ENCODE measurements at places on chromosomes 3 and 15. TPM values are rescaled to one million over a fixed set of nuclear protein-coding genes. Genes with fewer than 3 reads are reported as not detected.

Gene EPB42
- total RNA-seq, result not detected

Gene FBXO22
- 9.8 TPM for total RNA-seq

Gene CTSH
- total RNA-seq, result 110 TPM

Gene MINAR1
- total RNA-seq, result 0.46 TPM

Gene ADGRG7
- not detected for total RNA-seq

Gene GPR87
- total RNA-seq, result not detected

Gene ACSBG1
- not detected for total RNA-seq

Gene DPPA2
- total RNA-seq, result not detected

Gene ATP1B3
- 168 TPM for total RNA-seq

Gene MTFMT
- total RNA-seq, result 20.6 TPM

Gene SEMA3F
- total RNA-seq, result 29.8 TPM

Gene ABCC5
- total RNA-seq, result 30.2 TPM

Gene SI
- not detected for total RNA-seq

Gene ZSCAN2
- total RNA-seq, result 13.2 TPM

Gene RPL22L1
- 108 TPM for total RNA-seq

Gene TRIM42
- not detected for total RNA-seq

Gene ARPP21
- total RNA-seq, result 0.28 TPM

DNA sequence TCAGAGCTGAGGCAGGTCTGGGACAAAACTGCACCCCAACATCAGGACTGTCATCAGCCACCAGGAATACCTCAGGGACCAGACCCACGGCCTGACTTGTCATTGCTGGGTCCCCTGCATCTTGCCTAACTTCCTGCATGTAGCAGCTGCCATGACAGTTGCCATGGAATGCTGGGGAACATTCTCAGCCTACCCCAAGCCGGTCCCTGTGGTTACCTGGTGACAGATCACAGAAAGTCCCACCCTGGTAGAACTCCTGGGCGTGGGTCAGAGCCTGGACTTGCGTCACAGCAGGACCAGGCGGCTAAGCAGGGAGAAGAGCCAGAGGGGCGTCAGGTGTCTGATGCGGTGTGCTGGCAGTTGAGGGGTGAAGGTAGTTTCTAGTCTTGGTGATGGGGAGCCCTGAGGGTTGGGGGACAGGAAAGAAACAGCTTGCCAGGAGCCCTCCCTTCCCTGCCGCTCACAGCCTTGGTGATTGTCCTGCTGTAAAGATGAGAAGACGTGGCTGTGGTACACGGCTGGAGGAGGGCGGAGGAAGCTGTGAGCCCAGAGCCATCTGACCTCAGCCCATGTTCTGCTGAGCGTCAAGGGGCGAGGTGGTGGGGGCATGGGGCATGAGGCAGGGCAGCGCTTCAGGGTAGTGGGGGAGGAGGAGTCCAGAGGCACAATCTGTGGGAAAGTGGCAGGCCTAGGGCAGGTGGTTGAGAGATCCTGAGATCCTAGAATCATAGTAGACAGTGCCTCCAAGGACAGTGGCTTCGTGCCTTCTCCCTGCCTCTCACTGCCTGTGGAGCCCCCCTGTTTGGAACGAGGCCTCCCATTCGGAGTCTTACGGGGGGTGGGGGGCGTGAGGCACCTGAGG lies 5.4 kb downstream of the H1-8 start:
- DNase-seq, result no peak

DNA sequence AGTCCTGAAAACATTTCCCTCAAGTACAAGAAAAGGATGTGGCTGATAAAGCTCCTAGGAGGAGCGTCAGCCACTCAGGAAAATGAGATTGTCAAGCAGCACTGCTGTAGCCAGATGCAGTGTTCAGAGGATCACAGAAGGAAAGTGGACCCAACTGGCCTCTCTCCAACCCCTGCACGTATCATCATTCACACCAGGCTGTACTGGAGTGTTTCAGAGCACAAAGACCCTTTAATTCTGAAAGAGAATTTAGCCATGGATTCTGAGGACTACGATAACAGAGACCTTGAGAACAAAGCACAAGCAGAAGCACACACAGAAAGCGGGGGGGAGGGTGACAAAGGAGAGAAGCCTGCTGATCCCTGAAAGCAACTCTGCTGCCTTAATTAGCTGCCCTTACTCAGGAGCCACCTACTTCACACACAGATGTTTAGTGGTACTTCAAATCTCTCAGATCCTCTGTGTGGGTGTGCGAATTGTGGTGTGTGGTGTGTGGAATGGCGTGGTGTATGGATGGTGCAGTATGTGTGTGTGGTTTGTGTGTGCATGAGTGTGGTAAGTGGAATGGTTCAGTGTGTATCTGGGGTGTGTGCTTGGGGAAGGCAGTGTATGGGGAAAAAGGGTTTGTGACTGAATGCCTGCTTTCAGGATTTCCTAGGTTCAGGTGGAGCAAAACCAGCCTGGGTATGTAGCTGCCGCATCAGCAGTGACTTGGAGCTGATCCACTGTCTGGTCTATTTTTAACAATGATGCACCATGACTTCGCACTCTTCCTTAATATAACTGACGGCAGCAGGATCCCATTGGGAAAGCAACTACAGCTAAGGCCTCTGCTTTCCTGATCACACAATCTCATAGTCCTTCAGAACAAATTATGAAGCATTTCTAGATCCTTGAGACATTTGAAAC lies 192.5 kb downstream of the RSL24D1 start:
- no peak for DNase-seq

DNA sequence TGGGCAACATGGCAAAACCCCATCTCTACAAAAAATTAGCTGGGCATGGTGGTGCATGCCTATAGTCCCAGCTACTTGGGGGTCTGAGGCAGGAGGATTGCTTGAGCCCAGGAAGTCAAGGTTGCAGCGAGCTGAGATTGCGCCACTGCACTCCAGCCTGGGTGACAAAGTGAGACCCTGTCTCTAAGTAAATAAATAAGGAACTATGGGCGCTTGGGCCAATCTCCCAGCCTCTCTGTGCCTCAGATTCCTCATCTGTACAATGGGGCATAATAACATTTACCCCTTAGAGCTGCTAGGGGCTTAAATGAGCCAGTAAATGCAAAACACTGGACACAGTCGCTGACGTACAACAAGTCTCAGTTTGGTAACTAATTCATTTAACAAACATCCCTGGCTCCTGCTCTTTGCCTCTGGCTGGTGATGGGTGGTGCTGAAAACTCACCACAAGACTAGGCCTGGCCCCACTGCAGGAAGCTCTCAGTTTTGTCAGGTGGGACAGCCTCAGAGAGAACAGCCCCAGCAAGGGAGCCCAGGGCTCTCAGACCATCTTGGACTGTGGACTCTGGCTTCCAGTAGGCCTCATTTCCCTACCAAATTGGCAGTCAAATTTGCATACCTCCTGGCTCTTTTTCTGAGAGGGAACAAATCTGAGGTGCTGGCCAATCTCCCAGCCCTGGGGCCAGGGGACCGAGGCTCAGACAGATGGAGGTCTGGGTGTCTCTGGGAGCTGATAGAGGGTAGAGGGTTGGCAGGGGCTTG lies 6.4 kb upstream of the TBC1D2B start:
- DNase-seq, result no peak

DNA sequence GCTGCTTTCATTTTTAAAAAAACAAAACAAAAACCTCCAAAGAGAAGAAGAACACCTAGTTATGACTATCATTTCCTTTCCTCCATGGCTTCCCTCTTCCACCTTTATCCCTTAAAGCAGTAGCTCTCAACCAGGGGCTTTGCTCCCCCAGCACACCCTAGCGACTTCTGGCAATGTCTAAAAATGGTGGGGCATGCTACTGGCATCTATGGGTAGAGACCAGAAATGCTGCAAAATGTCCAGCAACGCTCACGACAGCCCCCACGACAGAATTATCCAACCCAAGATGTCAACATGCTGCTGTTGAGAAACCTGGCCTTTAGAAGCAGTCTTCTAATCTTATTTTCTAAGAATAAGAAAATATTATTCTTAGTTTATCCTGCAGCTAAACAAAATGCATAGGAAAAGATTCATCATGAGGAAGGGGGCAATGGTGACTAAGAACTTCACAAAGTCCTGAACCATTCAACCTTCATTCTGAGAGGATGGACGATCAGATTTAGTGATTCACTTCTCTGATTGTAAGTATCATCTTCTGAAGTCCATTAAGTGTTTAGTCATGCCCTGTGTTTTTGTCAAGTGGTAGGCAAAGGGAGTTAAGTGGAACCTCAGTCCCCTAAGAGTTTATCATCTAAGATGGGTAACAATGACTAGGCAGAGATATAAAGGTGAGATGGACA lies 81.7 kb downstream of the CCNL1 start:
- DNase-seq, result no peak

DNA sequence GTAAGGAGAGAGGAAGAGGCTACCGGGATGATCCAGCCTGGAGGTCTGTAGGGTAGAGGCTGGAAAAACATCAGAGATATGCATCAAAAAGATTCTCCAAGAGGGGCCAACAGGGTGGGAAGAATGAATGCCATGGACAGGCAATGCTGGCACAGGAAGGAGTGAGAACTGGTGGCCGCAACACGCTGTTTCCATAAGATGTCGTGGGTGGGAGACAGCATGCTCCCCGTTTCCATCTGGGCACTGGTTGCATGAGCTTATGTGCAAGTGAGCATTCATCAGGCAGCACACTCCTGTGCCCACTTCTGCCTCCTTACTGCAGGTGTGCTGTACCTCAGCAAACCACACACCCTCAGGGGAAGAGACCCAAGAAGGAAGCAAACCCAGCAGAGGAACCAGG lies 59.4 kb downstream of the GABRB3 start:
- no peak for DNase-seq

- DNase-seq, result no peak
Measured at GRCh38 chr3:42839616-42840015, 30.4 kb downstream of the ACKR2 start.

DNA sequence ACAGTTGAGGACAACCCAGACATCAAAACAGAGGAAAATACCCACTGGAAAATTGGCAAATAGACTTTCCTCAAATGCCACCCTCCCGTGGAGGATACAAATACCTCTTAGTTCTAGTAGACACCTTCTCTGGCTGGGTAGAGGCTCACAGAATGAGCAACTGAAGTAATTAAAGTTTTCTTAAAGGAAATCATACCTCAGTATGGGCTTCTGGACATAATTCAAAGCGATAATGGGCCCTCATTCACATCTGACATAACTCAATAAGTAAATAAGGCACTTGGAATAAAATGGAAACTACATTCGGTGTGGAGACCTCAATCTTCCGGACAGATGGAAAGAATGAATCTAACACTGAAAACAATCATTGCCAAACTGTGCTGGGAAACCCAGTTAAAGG lies 115.2 kb upstream of the PLCL2 start:
- no peak for DNase-seq

DNA sequence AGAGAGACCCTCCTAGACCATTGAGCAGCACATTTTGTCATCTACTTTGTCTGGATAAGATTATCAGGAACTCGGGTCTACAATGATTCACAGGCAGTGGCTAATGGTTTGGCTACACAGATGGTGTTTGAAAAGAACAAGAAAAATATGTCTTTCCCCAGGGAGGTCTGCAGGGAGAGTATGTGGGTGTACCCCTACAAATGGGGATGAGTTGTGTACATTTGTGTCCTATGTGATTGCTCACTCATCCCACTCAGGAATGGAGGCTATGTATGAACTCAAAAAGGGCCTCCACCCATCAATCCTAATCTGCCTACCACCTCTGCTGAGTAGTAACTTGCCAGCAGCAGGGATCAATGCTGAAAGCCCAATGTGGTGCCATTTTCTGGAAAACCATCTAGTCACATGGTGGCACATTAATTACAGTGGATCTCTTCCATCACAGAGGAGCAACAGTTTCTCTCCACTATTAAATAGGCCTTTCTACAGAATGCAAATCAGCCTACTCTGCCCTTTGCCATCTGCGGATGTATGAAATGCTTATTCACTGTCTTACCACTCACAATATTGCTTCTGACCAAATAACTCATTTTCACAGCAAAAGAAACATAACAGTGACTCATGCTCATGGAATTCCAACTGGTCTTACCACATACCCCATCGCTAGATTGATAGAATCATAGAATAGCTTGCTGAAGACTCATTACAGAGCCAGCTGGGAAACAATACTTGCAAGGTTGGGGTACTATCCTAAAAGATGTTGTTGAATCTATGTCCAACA lies 48.3 kb upstream of the TRIM42 start:
- DNase-seq, result no peak

- no peak for DNase-seq
Measured at GRCh38 chr3:184377374-184377773, 633 bp downstream of the THPO start.

DNA sequence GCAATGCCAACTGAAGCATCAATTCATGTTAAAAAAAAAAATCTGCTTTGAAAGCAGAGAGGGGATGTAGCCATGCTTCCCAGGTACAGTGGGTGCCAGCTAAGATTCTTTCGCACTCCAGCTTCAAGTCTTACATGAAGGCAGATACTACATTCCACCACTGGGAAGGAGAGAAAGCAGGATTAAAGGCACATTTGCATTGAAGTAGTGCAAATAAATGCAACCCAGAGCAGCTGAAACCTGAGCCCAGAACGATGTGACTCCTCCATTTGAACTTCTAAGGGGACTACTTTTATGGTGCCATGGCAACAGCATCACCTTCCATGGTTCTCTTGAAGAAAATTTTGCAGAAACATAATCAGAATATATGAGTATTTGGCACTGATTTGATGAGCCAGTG lies 19.1 kb upstream of the GJD2 start:
- DNase-seq, result no peak

DNA sequence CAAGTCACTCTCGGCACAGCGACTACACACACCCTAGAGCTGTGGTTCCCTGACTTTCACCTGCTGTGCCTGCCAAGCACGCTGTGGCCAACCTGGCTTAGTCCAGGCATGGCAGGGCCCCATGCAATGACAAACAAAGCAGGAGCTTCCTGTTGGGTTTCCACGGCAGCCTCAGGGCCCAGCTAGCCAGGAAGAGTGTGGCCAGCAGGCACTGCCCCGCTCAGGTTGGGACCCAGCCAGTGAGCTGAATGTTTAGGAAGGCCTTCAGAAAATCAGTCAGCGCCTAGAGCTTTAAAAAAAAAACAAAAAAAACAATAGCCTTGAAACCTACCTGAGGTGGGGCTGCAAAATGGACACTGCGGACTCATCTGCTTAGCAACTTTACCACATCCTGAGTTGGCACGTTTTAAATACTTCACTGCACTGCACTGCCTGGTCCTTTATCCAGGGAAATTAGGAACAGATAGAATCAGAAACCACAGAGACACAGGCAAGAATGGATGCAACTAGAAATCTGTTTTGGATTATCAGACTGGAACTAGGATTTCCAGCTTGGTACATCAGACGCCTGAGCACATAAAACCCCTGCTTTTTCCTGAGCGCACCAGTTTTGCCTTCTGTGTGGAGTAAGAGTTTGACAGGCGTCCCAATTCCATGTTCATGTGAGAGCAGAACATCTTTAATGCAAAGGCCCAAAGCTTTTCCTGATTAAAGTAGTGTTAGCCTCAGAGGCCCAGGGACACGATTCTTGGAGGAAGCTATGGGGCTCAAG lies 36.2 kb upstream of the LDHAL6B start:
- DNase-seq, result no peak

DNA sequence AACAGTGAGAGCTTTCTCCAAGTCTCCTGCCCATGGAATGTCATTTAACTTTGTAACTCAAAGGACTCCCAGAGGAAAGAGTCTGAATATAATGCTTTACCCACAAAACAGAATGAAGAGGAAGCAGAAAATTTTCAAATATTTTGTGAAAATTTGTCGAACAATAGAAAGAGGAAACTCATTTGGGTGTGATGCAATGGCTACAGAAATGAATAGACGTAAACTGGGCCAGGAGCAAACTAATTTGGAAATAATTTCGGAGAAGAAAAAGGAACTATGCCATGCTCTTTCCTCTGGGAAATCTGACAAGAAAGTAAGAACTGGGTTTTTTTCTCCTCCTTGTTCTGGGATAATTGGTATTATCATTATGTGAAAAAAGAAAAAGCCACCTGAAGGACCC lies 11.2 kb upstream of the SUMF1 start:
- no peak for DNase-seq

GRCh38 chr3:56189536-56189935 lies 278.7 kb downstream of the ERC2 start:
- no peak for DNase-seq

- DNase-seq, result no peak
Measured at GRCh38 chr3:121473001-121473400, 72.8 kb downstream of the POLQ start.

Data from omental fat pad (tissue), 4 donors.